ACHN (cell line): ENCODE measurements at places on chromosomes 2 and 18.

- DNase-seq, result peak; percentile 50
Observed at GRCh38 chr2:213238753-213239495, 45.3 kb upstream of the SPAG16 start.

DNA sequence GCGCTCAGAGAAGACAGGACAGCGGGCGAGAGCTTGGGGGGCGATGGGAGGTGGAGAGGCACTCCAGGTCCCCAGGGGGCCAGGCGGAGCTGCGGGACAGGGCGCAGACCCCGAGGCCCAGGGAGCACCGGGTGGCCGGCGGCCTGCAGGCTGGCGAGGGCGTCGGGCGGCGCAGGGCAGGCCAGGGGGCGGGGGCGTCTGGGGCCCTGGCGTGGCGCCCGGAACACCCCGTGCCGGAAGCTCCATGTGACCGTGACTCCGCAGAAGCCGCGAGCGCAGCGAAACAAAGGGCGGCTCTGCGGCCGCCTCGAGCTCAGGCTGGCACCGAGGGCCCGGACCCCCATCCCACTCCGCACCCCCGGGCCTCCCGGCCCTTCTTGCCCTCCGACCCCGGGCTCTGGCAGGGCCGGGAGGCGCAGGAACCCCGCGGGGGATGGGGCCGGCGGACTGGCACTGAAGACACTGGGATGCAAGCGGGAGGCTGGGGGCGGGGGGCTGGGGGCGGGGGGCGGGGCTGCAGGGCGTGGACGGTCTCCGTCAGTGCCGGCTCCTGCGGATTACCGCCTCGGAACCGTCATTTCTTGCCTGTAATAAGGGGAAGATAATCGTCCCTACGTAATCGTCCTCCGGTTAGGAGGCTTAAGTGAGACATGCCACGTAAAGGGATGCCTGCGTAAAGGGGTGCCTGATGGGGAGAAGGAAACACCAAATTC is 19.1 kb downstream of the SH2D6 start:
- DNase-seq, result peak; percentile 88

DNA sequence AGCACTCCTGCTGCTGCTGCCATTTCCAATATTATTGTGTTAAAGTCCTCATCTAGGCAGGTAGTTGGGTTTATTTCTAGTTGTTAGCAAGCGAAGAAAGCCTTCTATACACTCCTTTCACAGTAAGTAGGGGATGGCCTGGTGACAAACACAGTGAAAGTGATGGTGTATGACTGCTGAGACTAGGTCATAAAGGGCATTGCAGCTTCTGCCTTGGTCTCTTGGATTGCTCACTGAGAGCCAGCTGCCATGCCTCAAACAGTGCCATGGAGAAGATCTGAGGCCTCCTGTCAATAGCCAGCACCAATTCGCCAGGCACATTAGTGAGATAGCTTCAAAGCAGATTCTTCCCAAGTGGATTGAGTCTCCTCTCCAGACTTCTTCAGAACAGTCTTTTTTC is 27.6 kb upstream of the MSTN start:
- DNase-seq, result no peak

DNA sequence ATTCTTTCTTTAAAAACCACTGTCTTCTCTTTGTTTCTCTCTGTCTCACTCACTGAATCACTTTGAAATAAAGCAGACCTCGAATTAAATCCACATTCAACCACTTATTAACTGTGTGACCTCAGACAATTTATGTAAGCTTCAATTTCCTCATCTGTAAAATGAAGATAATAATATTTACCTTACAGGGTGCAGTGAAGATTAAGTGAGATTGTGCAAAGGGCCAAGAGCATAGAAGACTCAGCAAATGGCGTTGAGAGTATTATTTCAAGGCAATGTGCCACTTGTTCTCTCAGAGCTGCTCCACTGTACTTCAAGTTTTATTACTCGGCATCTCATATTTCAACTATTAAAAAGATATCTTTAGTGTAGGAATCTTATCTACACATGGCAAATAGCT is 454.2 kb upstream of the HNRNPA3 start:
- DNase-seq, result no peak

GRCh38 chr2:54928719-54929118 is 121.5 kb downstream of the RTN4 start:
- DNase-seq, result no peak

DNA sequence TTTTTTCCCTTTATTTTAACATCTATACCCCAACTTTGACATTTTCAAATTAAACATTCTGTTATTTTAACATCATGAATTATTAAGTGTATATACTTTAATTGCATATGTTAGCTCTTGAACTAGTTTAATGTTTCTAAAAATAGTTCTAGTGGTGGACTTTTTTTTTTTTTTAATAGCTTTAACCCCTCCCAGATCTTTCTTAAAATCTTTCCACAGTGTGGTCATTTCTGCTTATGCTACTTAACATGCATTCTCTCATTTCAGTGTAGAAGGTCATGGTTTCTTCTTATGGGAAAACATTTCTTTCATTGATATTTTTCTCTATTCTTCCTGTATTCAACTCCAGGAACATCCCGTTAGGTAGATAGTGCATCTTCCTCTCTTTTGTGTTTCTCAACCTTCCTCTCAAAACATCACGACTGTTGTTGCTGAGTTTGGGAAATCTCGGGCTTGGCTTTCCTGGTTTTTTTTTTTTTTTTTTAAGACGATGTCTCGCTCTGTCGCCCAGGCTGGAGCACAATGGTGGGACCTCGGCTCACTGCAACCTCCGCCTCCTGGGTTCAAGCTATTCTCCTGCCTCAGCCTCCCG is 849 bp upstream of the TMEM18 start:
- no peak for DNase-seq

DNA sequence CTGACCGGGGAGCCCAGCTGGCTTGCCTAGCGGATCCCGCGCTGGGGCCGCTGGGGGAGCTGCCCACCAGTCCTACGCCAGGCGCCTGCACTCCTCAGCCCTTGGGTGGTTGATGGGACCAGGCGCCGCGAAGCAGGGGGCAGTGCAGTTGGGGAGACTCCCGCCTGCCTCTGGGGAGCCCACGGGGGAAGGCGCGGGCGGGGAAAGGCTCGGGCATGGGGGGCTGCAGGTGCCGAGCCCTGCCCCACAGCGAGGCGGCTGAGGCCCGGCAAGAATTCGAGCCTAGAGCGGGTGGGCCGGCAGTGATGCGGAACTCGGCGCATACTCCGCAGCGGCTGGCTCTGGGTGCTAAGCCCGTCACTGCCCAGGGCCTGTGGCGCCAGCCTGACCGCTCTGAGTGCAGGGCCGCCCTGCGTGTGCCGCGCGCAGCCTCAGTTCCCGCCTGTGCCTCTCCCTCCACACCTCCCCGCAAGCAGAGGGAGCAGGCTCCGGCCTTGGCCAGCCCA is 249.1 kb upstream of the TEKT4 start:
- peak; percentile 37 for DNase-seq

GRCh38 chr2:216448829-216449228 is 36.5 kb downstream of the SMARCAL1 start:
- DNase-seq, result no peak
